Fibroblast of lung (primary cell): ENCODE measurements at places on chromosomes 3 and 15. TPM values are rescaled to one million over a fixed set of nuclear protein-coding genes. Genes with fewer than 3 reads are reported as not detected.

DNA sequence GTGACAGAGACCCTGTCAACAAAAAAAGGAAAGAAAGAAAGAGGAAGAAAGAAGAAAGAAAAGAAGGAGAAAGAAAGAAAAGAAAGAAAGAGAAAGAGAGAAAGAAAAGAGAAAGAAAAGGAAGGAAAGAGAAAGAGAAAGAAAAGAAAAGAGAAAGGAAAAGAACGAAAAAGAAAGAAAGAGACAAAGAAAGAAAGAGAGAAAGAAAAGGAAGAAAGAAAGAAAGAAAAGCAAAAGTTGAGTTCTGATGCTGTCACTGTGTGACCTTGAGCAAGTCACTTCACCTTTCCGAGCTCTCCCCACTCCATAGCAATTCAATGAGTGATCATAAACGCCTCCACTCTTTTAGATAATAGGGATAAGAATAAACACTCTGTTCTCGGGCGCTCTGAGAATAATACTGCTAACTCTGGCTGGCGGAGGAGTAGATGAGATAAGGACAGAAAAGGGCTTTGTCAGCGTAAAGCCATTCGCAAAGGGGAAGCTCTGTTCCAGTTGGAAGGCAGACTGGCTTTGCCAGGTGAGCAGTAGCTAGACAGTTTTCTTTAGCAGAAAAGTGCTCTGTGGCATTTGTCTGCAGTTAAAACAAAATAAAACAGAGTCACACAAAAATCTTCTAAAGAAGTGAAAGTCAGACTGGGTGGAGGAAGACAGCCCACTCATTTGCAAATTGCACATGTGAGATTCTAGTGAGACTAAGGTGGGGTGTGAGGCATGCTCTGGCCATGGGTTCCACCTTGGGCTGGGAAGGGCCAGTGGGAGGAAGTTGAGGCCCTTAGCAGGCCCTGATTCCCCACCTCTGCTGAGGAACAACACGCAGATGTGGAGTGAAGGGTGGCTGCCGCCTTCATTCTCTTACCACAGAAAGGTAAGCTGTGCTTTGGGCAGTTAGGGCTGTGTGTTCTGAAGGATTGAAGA lies 9.6 kb upstream of the FLNB start:
- H3K36me3 ChIP-seq, result no peaks in the 10 kb centered on the region
- no peak for DNase-seq
- no peak overlapping the region for H3K4me3 ChIP-seq
- H3K27ac ChIP-seq, result no peak overlapping the region
- H3K4me1 ChIP-seq, result no peaks in the 10 kb centered on the region
- no peaks in the 10 kb centered on the region for H3K27me3 ChIP-seq

Gene THSD4
- total RNA-seq, result 58.0 and 95.5 TPM in 2 replicates

Gene DIPK2A
- 67.5 and 96.1 TPM in 2 replicates for total RNA-seq

Gene CACNA1D
- total RNA-seq, result 0.17 and 0.77 TPM in 2 replicates
